Natural killer cell treated with Interleukin-12 subunit alpha and Interleukin-12 subunit beta and Interleukin-15 and Interleukin-18, amount 100 ng/mL, for 72 hours (primary cell): ENCODE measurements at places on chromosomes 2 and 18.

- DNase-seq, result no peak
Observed at GRCh38 chr2:218008060-218009040, 5.6 kb upstream of the TNS1 start.

GRCh38 chr2:44652701-44653100 lies 288.8 kb upstream of the SIX3 start:
- no peak for DNase-seq

GRCh38 chr2:3730646-3731045 lies 27.3 kb downstream of the DCDC2C start:
- no peak for DNase-seq

GRCh38 chr18:629269-630150 lies 27.9 kb upstream of the TYMS start:
- no peak for DNase-seq

DNA sequence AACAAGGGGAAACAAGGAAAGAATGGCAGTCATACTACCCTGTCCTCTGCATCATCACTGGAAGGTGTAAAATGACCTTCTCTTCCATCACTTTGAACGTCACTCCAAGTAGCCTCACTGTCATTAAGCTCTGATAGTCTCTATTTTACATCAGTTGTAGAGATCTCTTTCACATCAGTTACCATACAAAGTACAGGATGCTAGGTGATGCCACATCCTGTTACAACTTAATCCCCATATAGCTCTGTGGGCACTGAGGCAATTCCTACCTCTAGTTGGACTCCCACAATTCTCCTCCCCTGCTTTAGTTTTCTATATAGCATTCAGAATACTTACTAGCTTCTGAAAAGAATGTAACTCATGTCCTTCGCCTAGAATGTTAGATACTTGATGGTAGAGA lies 55.1 kb upstream of the TTC27 start:
- no peak for DNase-seq

DNA sequence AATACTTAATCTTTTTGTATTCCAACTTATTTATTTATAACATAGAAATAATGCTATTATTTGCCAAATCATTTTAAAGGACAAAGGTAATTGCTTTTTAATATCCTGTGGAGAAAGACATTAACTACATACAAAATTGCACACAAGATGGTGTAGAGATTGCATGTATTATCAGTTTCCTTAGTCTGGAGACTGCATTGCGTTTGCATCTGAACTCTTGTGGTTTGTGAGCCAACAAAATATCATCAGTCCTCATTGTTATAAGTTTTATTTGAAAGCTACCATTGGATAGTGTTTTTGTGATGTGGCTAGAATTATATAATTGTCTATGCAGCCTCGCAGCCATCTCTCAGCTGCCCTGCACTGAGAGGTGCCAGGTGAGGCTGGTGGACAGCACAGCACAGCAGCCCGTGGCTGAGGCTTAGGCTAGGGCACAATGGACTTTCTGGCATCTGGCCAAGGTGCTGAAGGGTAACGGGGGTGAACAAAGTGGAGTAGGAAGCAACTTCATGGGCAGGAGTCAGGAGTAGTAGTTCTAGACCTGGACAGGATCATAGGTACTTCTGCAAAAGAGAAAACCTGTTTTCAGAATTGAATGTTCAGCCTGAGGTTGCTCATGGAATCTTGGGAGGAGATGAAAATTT lies 15.1 kb downstream of the RASGRP3 start:
- DNase-seq, result no peak

DNA sequence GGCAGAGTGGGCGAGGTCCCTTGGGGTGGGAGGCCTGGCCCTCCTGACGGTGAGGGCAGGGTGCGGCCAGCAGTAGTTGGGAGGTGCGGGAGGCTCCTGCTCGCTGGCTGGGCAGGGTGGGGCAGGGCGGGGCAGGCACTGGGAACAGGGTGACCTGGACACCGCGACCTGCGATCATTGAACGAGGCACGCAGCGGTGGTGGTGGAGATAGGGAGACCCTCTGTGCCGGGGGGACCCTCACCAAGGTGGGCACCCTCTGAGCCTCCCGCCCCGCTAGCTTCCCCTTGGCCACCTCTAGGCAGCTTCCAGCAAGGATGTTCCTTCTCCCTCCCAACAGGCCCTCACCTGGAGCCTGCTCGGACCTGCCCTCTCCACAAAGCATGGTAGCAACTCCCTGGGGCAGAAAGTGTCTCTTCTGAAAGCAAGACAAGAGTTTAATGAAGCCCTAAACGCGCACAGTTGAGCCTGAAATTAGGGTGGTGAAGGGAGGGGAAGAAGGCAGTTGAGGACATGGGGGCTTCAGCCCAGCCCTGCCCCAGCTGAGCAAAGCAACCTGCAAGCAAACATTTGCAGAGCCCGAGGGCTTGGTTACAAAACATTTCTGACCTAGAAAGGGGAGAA lies 15.4 kb upstream of the FOSL2 start:
- DNase-seq, result no peak

DNA sequence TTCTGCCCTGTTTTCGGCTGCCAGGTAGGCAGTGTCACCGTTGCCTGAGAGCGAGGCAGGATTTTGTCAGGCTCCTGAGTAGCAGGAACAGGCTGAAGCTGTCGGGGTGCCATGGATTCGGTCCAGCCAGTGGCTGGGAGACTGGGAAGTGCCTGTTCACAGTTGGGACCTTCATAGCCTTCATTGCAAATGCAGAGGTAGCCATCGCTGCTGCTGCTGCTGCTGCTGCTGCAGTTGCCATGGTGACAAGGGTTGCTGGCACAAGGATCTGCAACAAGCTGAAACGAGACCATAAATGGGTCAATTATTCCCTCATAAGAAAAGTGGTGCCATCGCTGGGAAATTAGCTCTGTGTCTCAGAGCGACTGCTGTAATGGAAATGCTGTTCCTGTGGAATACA lies 122.7 kb downstream of the DNER start:
- DNase-seq, result no peak

DNA sequence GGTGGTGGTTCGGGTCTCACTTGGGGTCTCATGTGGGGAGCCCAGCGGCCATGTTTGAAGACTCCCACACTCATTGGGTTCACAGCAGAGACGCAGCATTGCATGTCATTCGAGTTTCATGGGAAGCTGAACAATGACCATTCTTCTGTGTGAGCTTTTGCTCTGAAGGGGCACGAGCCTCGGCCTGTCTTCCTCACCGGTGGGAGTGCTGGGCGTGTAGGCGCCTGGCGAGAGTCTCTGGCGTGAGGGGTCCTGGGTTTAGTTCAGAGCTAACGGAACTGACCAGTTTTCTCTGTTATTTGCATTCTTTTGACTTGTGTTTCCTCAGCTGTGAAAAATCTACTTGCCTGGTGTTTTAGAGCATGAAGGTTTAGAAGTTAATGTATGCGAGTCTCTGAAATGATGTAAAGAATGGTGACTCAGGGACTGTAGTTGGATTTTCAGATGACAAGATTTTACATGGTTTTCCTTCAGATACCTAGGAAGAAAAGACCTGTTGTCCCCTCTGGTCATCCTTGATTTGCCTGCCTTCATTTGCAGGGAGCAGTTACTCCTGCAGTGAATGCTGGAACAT lies 98.1 kb downstream of the ARMC9 start:
- DNase-seq, result no peak

GRCh38 chr2:31371691-31372090 lies 42.9 kb downstream of the XDH start:
- DNase-seq, result no peak

GRCh38 chr2:233256048-233256447 lies 4.6 kb downstream of the ATG16L1 start:
- DNase-seq, result no peak

DNA sequence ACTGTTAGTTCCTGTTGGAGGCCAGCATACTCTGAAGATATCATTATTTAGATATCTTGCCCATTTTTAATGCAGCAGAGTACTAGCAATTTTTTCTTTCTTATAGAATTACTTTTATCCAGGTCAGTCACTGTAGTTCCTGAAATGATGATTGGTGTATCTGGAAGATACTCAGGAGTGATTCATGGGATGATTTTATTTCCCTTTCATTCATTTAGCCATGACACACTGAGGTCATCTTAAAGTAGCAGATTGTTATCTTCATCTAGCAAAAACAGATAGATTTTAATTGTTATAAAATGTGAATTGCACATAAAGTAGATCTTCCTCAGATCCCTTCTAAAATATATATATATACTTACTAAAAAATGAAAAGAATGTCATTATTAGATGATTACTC lies 109.1 kb downstream of the PIK3C3 start:
- no peak for DNase-seq

- no peak for DNase-seq
Observed at GRCh38 chr2:42041377-42042127, 6.3 kb upstream of the PKDCC start.

DNA sequence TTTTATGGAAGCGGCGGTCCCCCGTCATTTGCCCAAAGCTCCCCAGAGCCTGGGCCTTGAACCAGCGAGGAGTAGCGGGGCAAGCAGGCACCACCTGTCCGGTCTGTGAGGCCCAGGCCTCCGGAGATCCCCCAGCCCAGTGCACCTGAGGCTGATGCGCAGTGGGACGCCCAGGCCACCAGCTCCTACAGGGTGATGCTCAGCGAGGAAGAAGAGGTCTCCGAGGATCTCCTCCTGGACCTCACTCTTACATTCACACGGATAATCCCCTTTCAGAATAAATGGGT lies 220.2 kb downstream of the NDUFA10 start:
- DNase-seq, result no peak

DNA sequence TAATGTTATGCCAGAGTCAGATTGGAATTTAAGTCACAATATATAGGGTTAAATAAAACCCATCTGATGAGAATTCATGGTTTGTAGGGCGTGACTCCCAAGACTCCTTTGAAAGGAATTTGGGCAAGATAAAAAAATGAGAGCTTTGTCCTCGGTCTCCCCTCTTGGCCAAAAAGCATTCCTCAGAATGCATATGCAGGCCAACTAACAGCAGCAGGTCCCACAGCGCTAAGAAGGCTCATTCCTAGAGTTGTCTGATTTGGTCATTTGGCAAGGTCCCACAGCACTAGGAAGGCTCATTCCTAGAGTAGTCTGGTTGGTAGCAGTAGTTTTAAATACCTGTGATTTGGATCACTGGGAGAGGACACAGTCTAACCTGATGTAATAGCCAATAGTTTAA lies 106.3 kb upstream of the B3GNT2 start:
- DNase-seq, result no peak

DNA sequence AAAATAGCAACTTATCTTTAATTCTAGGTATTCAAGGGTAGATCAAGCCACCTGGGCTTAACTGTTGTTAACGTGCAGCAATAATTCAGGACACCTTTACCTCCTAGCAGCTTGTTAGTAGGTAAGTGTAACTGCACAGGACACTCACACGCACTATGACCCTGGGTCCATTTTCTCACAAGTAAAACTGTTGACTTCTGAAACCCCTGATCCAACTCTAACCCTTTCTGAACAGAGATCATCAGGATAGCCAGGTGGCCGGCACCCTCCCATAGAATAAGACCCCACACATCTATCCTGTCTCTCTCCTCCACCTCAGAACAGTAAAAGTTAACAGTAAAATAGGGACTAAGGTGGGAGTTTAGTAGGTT lies 610 bp downstream of the SPC25 start:
- DNase-seq, result no peak
